ENCODE measurements at places on chromosomes 3 and 15.

- DNase-seq, result peak; percentile 1
Observed at GRCh38 chr3:184874709-184875644, 63.0 kb downstream of the VPS8 start.

DNA sequence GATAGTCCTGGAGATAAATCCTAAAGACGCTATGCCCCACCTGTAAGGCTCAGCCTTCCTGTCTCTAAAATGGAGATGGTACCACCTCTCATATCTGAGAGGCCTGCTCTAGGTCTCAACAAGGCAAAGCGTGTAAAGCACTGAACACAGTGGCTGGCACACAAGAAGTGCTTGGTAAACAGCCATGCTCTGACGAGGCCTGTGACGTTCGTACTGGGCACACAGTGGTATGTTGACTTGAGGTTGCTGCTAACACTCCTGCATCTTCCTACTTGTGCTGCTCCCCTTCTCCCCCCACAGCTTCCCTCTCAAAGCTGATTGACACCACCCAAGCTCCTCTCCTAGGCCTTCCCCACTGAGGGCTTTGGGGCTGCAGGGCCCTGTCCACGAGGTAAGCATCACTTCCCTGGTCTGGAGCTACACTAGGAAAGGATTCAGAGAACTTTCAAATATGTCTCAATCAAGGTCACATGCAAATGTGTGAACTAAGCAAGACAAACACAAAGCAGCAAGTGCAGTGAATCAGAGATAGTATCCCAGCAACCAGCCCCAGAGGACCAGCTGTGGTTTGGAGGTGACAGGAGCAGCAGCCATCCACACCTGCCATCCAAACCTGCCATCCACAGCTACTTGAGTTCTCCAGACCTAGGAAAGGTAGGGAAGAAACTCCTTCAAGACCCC is 177.5 kb downstream of the STT3B start:
- no peak for DNase-seq

GRCh38 chr15:84782346-84782745 is 34.0 kb downstream of the ZNF592 start:
- DNase-seq, result no peak

DNA sequence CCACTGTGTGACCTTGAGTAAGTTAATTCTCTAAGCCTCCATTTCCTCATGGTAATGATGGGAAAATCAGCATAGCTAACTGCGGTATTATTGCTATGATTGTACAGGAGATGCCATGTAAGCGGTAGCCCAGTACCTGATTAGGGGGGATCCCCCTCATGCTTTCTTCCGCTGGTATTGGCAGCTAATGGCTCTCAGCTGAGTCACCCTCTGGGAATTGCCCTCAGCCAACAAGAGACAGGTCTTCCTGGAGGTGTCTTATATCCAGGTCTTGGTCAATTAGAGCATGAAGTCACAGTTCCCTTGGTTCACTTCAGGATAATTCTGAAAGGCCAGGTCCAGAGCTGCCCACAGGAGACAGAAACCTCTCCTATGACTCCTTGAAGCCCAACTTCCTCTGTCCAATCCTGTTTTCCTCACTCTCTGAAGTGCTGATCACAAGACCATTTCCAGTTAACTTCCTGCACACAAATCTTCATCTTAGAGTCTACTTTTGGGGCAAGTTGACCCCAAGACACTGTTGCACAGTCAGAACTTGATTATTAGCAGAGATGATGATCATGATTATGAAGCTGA is 724.7 kb upstream of the ZNF385D start:
- DNase-seq, result no peak

GRCh38 chr3:5278666-5279065 is 91.2 kb downstream of the EDEM1 start:
- no peak for DNase-seq

DNA sequence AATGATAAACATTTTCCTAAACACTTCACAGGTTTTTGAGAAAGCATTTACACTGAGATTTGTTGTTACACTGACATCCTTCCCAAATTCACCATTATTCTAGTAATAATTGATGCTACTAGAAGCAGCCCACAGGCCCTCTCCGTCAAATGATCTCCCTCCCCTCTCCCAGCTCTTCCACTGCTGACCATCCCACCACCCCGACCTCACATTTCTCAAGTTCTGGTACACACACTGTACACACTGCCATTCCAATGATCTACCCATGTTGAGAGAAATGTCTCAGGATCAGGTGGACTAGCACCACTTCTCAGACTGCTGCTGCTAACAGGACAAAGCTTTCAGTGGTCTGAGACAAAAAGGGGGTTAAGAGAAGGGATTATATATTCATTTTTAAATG is 3.5 kb downstream of the TBC1D5 start:
- DNase-seq, result no peak

- no peak for DNase-seq
Observed at GRCh38 chr3:31166249-31166885, 271.9 kb upstream of the GADL1 start.

DNA sequence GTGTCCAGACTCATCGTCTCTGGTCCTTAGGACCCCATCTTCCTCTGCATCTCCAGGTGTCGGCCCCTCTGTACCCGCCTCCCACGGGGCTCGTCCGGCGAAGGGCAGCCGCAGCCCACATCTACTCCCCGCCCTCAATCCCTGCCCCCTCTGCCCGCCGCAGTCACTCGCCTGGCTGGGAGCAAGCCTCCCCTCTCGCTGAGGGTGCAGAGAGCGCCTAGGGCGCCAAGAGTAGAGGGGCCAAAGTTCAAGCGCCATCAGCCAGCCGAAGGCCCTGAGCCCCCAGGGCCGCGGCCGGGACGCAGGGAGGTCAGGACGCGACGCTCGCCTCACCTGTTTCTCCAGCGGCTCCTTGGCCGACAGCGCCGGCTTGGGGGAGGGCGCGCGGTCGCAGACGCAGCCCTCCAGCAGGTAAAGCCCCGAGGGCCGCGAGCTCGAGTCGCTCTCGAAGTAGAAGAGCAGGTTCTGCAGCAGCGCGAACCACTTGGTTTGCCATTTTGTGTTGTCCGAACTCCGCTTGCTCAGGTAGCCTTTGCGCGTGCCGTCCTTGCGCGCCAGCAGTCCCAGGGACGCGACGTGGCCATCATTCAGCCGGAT is 592 bp downstream of the RASGRF1 start:
- no peak for DNase-seq
